Choroid plexus epithelial cell (primary cell): ENCODE measurements at places on chromosomes 1 and 21.

DNA sequence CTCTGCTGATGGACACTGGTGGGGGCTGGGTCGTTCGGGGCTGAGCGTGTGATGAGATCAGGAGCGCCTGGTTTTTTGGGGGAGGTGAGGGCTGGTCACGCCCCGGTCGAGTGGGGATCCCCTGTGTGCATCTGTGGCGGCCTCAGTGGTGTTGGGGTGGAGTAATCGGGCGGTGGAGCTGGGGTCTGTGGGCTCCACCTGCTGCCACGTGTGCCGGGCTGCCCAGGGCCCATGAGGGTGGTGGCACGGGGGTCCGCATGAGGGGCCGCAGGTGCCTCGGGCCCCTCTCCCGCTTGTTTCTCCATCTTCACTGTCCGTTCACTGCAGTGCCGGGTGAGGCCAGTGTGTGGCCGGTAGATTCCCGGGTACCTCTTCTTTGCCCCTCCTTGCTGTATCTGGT lies 17.2 kb downstream of the PRKCZ start:
- no peak for DNase-seq

GRCh38 chr1:46804926-46805325 lies 6.1 kb downstream of the CYP4B1 start:
- no peak for DNase-seq

GRCh38 chr1:81606656-81607055 lies 194.1 kb upstream of the ADGRL2 start:
- no peak for DNase-seq

DNA sequence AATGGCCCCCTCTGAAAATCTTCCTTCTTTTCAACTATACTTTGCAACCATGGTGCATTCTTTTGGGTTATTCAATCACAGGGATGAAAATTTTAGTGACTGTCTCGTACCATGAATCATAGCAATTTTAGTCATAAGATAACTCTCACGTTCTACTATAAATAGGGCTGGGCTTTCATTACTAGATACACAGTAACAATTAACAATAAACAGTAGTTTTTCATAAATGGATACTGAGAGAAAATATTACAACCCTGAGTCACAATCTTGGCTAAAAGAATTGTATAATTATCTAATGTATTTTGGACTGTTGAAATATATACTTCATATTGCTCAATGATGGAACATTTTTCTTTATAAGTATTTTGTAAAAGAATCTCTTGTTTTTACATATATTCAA lies 96.1 kb downstream of the TEX35 start:
- peak; percentile 70 for DNase-seq

- DNase-seq = no peak
These were observed 36.7 kb upstream of the KIRREL1 start for GRCh38 chr1:157956732-157957131.

GRCh38 chr1:245166471-245166885 lies 11.7 kb downstream of the KIF26B start:
- peak; percentile 48 for DNase-seq

DNA sequence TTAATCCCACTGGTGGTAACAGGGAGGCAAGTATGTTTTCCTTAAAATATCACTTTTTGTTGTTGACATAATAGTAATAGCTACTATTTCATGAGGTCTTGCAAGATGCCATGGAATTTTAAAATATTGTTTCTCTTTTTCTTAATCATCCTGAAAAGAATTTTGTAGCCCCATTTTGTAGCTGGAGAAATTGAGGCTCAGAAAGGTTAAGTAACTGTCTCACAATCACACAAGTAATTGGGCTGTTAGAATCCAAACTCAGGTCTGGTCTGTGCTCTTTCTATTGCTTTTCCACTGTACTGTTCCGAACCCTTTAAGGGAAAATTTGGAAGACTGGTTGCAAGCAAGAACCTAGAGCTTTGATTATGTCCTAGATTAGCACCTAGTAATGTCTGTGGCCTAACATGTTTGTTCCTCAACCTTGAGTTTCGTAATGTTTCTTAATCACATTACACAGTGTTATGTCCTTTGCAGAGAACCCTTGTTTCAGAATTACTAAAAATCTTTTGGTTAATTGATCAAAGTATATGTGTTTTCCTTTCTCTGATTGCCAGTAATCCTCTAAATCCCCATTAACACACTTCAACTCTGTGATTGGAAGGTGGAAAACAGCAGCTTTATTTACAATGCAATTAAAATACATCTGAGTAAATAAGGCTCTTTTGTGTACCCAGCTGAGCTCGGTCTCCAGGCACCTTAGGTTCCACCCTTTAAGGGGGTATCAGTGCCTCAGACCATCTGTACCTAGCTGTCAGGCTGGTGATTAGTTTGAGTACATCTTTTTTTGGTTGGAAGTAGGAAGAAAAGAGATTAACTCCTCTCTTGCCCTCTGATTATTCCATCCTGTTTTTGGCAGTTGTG lies 10.4 kb downstream of the LRRC42 start:
- peak; percentile 40 for DNase-seq

DNA sequence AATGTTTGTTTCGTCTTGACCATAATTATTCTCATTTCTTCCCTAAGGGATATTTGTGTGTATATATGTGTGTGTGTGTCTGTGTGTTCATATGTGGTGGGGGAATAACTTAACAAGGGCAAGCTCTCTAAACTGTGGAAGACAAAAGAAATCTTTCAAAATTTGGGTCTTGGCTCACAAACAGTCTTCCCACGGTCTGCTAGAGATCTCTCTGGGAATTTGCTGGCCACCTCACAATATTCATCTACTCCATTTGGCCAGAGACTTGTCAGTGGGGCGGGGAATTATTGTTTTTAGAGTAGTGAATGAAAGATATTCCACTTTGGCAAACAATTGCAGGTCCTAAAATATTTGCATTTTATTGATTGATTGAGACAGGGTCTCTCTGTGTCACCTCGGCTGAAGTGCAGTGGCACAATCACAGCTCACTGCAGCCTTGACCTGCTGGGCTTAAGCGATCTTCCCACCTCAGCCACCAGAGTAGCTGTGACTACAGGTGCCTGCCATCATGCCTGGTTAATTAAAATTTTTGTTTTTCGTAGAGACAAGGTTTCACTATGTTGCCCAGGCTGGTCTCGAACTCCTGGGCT lies 8.0 kb upstream of the EIF2B3 start:
- no peak for DNase-seq

GRCh38 chr1:160058087-160058486 lies 11.9 kb downstream of the KCNJ10 start:
- peak; percentile 48 for DNase-seq

- no peak for DNase-seq
These were observed 3.8 kb upstream of the RAB7B start for GRCh38 chr1:206006946-206007345.

DNA sequence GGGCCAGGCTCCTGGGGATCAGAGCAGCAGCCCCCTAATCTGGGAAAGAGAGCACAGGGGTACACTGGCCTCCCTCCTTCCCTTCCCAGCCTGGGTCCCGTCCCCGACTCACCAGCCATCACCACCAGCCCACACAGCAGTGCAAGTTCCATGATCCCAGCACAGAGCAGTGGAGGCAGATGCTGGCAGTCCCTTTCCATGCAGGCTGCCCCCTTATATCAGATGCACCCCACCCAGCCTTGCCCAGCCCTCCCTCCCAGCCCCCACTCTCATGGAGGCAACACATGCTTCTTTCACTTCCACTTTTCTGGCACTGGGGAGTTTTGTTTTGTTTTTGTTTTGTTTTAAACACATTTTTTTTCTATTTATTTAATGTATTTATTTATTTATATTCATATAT lies at the start of gene PLA2G2D:
Gene PLA2G2D (minus strand): TSS at position 190 of the 400 bp plus-strand sequence. CDS start 38 bp downstream, at position 152.
- no peak for DNase-seq

GRCh38 chr1:116372651-116373430 lies at the start of gene ATP1A1:
Gene ATP1A1, plus strand, starts transcription at chr1:116373244. Its CDS starts 268 bp downstream, at chr1:116373512.
- DNase-seq = peak; percentile 92

DNA sequence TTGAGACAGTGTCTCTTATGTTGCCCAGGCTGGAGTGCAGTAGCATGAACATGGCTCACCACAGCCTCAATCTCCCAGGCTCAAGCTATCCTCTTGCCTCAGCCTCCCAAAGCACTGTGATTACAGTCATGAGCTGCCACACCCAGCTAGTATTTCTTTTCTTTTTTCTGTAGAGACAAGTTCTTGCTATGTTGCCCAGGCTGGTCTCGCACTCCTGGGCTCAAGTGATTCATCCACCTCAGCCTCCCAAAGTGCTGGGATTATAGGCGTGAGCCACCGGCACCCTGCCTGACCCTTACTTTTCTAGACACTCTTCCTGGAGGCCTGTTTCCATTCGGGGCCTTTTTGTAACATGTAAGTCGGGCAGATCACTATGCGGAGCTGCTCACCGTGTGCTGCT lies 30.1 kb upstream of the SRP9 start:
- DNase-seq = peak; percentile 46

DNA sequence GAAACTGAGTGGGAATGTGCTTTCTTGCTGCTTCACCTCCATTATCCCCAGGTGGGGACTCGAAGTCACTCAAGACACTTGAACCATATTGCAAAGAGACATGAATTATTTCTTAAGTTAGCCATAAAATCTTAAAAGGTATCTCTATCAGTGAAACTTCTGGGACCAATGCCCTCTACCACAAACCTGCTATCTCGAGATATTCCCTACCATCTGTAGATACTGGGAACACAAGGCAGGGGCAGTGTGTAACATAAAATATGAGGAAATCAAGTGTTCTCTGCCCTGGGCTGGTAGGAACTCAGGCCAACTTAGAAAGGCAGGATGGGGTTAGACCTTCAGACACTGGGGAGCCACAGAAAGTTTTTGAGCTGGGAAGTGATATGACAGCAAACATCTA lies 1.3 kb upstream of the CD58 start:
- DNase-seq = no peak

DNA sequence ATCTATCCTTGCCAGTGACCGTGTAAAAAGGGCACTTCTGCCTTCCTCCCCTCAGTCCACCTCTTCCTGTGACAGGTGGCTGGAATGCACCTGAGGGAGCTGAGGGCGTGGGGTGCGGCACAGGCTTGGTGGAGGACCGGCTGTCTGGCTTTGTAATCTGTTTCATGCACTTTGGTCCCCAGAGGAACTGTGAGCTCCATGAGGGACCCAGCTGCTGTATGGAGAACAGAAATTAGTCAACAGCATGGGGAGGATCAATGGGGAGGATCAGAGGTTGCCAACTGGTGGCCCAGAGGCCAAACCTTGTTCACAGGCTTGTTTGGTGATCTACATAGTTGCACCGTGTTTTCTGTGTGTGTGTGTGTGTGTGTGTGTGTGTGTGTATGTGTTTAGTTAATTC lies 19.0 kb upstream of the LUZP1 start:
- no peak for DNase-seq

GRCh38 chr1:41955461-41956159 lies 36.9 kb upstream of the HIVEP3 start:
- DNase-seq = peak; percentile 89

- DNase-seq = peak; percentile 41
These were observed 673.6 kb upstream of the ADGRL2 start for GRCh38 chr1:81126989-81127581.
